ENCODE measurements at places on chromosomes 16 and 17.

DNA sequence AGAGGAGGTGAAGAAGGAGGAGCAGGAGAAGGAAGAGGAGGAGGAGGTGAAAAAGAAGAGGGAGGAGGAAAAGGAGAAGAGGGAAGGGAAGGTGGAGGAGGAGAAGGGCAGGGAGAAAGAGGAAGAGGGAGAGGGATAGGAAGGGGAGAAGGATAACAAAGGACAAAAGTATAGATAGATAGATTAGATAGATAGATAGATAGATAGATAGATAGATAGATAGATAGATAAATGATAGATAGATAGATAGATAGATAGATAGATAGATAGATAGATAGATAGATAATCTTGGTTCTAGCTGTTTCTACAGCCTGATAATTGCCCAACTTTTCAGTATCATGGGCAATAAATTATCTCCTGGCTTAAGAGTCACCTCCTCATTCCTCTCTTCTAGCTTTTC, 296.2 kb upstream of the C16orf82 start:
- DNase-seq, result no peak

DNA sequence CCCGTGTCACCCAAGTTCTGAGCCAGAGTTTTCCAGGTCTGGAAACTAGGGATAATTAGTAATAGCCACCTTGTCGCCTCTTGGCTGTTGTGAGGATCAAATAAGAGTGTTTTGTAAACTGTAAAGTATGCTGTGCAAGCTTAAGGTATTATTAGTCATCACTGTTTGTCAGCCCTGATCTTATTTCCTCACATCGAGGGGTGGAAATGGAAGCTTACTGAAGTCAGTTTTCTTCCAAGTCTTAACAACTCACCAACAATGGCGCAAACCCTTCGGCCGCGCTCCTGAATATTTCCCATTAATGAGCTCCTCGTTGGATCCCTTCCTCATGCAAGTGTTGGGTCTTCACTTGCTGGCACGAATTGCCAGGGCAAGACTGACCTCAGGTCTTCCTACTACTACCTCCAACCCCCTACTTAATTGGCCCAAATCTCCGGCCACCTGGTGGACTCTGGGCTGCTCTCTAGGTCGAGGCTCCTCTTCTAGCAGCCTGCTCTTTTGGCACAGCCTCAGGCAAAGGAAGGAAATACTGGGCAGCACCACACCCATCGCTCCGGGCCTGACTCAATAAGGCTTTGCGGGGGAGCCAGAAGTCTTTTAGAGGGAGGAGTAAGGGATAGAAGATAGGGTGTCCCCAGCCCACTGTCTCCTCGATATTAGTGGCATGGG, 885 bp upstream of the SLC35B1 start:
- no peak for DNase-seq

- DNase-seq, result no peak
Observed at GRCh38 chr17:46719891-46720290, 98.6 kb downstream of the WNT3 start.

- DNase-seq, result no peak
Observed at GRCh38 chr17:74923538-74924249, 379 bp upstream of the OTOP2 start.

GRCh38 chr16:22979038-22979437, 165.1 kb downstream of the HS3ST2 start:
- no peak for DNase-seq

DNA sequence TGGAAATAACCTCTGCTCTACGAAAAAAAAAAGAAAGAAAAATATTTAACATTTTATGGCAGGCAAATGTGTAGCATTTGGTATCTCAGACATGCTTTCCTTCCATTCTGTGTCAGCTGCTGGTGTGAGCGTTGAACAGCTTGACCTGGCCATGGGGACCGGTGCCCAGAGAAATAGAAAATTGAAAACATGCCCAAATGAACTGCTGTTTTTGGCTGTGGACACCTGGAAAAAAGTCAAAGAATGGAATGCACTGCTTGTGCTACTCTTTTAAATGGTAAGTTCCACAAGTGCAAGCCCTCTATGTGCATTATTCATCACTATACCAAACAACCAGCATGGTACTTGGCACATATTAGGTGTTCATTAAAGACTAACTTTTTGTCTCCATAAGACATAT, 127.2 kb downstream of the CDH8 start:
- no peak for DNase-seq

DNA sequence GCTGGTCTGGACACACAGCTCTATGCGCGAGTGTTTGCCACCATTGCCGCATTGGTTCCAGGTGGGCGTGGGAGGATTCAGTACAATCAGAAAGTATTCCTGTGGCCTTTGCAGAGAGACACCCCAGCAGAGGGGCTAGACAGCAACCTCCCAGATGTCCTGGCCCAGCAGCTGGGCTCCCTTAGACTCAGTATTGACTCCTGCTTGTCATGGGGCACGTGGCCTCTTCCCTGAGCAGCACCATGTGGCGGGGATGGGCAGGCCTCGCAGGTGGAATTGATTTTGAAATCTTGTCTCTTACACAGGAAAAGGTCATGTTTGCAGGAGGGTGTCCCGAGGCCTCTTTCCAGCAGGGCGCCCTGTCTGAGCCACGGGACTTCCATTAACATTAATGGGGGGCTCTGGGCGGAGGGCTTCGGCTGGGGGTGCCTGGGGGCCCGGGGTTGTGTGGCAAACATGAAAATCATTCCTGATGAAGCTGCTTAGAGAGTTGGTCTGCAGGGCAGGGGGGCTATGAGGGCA, 96.4 kb downstream of the C16orf78 start:
- DNase-seq, result no peak

DNA sequence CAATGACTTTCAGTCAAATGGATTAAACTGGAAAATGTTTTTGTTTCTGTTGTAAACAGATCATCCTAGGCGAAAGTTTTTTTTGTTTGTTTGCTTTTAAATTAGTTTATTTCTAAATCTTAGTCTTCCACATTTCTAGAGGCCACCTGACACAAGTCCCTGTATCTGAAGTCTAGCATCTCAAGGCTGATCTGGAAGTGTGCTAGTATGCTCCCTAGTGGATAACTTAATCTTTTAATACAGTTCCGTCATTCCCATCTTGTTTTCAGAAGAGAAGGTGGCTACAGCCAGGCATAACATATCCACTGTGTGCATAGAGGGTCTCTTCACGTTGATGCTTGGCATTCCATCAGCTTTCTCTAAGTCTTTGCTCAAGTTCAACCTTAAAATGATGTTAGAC, 7.6 kb downstream of the IFT20 start:
- DNase-seq, result no peak

- DNase-seq, result no peak
Observed at GRCh38 chr16:17463335-17463734, 7.4 kb downstream of the XYLT1 start.

- no peak for DNase-seq
Observed at GRCh38 chr16:67063008-67063407, 34.1 kb downstream of the CBFB start.

GRCh38 chr17:66737524-66737923, 97.4 kb upstream of the CACNG5 start:
- DNase-seq, result no peak

GRCh38 chr17:45334231-45334630, 17.4 kb upstream of the MAP3K14 start:
- no peak for DNase-seq

GRCh38 chr16:81807767-81808358, 28.8 kb downstream of the PLCG2 start:
- DNase-seq, result no peak

DNA sequence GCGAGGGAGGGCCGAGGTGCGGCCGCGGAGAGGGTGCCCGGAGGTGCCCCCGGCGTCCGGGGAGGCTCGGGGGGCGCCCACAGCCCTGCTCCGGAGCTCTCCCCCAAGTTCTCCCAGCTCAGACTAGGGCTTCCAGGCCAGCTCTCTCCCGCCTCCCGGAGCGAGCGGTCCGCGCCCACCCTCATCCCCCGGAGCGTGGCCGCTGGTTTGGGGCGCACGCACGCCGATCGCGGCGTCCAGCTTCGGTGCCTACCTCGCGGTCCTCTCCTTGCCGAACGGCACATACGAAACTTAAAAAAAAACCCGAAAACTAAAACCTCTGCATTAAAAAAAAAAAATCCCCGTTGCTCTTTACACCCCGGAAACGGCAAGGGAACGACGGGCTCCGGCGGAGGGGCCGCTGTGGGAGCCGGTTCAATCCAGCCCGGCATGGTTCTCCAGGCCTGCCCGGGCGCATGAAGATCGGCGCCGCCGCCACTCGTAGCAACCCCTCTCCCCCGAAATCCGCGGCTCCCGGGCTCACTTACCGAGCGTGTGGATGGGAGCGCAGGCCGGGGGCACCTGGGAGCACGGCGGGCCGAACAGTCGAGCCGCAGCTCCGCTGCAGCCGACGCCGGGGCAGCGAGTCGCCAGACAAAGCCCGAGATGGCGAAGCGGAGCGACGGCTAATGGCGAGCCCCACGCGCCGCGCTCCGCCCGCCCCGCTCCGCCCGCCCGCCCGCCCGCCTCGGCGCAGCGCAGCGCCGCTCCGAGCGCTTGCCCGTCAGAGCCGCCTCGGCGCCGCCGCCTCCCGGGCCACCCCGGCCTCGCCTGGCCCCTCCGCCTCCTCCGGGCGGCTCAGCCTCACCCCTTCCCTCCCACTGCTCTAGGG, 973 bp upstream of the UBTF start:
- no peak for DNase-seq

DNA sequence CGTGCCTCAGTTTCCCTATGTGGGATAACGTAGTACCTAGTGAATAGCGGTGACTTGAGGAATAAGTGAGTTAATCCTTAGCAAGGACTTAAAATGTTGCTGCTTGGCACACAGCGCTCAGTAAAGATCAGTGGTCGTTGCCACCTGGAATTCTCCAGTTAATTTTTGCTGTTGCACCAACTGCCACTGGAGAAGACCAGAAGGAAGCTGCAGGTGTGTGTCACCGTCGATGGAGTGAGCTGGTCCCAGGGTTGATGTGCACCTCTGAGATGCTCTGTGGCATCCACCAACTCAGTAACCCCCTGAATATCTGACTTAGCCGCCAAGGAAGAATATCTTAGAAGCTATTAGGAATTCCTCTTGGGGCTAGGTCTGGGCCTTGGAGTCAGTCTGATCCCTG, 4.1 kb downstream of the ABCC1 start:
- DNase-seq, result no peak

- no peak for DNase-seq
Observed at GRCh38 chr17:5110816-5111215, 862 bp downstream of the ZNF232 start.

GRCh38 chr17:42333053-42333452, 44.8 kb downstream of the STAT5A start:
- no peak for DNase-seq

GRCh38 chr16:66844009-66844341, 239 bp upstream of the CA7 start:
- no peak for DNase-seq

- DNase-seq, result no peak
Observed at GRCh38 chr16:68275611-68276191, 11.4 kb downstream of the SLC7A6 start.

DNA sequence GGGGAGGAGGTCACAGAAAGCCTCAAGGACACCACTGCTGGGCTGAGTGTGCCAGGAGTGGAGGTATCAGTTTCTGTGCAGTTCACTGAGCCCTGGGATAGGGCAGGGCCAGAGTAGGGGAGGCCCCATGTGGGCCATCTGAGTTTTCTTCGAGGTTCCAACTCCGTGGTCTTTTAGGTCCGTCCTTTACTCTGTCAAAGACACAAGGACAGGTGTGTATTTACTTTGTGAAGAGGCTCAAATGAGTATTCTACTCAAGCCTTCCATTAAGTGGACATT, 59.5 kb downstream of the USP22 start:
- DNase-seq, result no peak

GRCh38 chr17:2266045-2266864, 37.3 kb downstream of the SMG6 start:
- DNase-seq, result no peak

DNA sequence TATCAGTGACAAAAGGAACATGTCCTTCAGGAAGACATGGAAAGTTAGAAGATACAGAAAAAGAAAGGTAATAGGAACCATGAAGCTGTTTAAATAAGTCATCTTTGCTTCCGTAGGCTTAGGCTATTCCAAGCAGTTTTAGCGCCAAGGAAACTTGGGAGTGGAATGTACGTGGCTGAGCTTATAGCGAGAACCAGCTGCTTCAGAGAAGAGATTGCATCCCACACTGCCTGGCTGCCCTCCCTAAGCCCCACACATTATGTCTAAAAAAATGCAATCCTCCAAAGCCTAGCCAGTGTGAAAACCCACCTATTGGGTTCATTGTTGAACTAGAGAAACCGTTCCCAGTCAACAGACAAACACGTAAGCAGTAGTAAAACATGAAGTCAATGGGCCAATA, 149.9 kb downstream of the SLC39A11 start:
- DNase-seq, result peak; percentile 14

DNA sequence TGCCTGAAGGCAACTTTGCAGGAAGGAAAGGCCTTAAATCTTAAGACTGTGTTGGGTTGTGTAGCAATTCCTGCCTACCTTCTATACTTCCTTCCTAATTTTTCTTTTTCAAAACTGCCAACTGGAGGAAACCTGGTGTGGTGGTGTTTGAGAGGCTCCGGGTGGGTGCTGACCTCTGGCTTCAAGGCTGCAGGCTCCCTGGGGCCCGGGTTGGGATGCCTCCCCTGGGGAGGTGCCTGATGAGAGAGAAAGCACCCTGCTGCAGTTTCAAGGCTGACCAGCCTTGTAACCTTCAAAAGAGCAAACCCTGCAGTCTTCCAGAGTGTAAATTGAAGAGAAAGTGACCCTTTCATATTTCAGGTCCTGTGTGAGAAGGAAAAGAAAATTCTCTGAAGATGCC, 55.9 kb downstream of the MSI2 start:
- no peak for DNase-seq

DNA sequence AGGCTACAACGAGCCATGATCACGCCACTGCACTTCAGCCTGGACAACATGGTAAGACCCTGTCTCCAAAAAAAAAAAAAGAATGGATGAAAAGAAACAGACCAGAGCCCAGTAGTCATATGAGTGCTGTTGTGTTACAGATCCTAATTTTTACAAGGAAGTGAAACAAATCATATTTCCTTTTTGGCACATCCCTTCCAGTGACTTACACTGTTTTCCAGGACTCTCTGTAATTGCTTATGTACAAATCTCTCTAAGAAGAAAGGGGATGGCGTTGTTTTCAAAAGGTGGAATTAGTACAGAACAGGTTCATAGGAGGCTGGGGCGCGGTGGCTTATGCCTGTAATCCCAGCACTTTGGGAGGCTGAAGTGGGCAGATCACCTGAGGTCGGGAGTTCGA, 19.8 kb upstream of the ZNF594 start:
- no peak for DNase-seq

DNA sequence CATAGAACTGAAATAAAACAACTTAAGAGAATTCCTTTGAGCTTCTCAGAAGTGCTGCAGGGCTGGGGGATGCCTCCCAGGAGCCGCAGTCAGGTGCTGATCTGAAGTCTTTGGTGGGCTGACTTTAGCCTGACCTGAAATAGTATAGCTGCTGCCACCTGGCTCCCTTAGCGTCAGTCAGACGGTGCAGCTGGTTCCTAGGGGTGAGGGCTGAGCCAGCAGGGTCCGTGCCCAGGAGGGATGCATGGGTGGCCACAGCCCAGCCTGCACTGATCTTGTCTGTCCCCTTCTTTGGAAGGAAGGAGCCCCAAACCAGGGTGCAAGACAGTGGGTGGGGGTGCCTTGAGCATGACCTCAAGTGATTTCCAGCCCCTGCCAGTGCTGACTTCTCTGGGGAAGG, 11.5 kb downstream of the MAPT start:
- DNase-seq, result no peak
